ENCODE measurements at places on chromosomes 6 and 20. TPM values are rescaled to one million over a fixed set of nuclear protein-coding genes. Genes with fewer than 3 reads are reported as not detected.

DNA sequence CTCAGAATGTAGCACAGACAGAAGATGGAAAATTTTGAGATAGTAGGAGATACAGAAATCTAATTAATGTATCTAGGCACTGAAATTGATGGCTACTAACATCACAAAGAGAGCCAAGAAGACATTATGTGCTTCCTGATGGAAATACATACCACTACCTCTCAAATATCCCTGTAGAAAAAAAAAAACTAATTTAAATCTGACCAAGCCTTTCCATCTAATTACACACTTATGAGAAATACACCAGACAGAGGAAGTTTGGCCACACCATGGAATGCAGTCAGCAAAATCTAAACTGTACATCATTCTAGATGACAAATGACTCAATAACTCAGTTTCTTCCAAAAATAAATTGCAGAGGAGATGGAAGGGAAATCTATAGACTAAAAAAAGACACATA is 18.9 kb downstream of the VPS52 start:
- no peaks in the 10 kb centered on the region for H3K27me3 ChIP-seq
- no peak overlapping the region for H3K27ac ChIP-seq
- H3K4me1 ChIP-seq, result peaks cover 23% of the 10 kb centered on the region

ZNF165 gene
- polyA plus RNA-seq, result 0.03 TPM

DNA sequence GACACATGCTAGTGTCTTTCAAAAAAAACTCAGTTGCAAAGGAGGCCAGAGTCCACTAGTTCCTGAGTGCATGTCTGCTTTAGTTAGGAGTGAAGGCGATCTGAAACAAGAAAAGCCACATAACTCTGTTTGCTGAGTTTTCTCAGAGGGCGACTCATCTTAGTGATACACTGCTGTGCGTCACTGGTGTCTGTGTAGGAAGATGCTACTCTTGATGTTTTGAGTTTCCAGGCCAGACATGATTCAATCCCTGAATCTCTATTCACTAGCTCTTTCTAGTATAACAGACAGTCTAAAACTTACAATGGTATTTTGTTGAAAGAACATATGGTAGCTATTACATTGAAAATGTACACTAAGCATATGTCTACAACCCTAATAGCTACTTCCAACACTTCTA is 60.9 kb downstream of the GFRAL start:
- DNase-seq, result no peak
- H3K36me3 ChIP-seq, result no peaks in the 10 kb centered on the region
- H3K27ac ChIP-seq, result no peak overlapping the region
- H3K27me3 ChIP-seq, result no peaks in the 10 kb centered on the region

DNA sequence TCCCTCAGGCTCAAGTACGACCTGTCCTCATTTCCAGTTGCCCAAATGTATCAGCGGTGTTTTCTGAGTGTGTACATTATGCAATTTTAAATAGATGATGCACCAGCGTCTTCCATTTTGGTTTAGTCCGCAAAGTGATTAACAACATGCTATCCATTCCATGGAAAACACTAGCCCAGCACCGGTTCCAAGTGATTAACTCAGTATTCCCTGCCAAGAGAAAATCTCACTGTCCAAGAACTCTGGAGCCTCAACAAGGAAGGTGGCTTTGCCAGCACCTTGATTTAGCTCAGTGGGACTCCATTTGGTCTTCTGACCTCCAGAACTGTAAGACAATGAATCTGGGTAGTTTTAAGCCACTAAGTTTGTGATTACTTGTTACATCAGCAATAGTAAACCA is 107.2 kb downstream of the FOXC1 start:
- no peaks in the 10 kb centered on the region for H3K4me1 ChIP-seq
- H3K27ac ChIP-seq, result no peak overlapping the region
- H3K4me3 ChIP-seq, result no peak overlapping the region
- no peaks in the 10 kb centered on the region for H3K27me3 ChIP-seq
- no peak for DNase-seq

GRCh38 chr6:14177413-14178082 is 60.0 kb downstream of the CD83 start:
- H3K4me3 ChIP-seq, result no peak overlapping the region
- H3K27me3 ChIP-seq, result no peaks in the 10 kb centered on the region
- H3K36me3 ChIP-seq, result no peaks in the 10 kb centered on the region
- no peaks in the 10 kb centered on the region for H3K4me1 ChIP-seq
- DNase-seq, result no peak

DNA sequence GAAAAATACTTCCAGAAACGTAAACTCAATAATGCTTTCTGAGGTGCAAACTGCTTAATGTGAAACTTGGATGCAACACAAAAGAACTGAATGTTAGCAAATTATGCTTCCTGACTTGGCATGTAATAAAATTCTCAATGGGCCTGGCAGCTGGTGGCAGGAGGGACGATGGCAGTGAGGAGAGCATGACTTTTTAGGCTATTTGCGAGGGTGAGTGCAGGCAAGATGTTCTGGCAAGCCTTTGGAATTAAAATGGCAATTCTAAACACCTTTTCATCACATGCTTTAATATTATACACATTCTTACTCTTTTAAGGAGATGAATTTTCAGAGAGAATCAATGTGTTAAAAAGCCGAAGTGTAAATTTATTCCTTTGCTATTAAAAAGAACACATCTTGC is 224.8 kb upstream of the CDH4 start:
- no peak for DNase-seq
- no peaks in the 10 kb centered on the region for H3K27me3 ChIP-seq
- H3K36me3 ChIP-seq, result no peaks in the 10 kb centered on the region
- no peak overlapping the region for H3K4me3 ChIP-seq
- H3K27ac ChIP-seq, result no peak overlapping the region

DNA sequence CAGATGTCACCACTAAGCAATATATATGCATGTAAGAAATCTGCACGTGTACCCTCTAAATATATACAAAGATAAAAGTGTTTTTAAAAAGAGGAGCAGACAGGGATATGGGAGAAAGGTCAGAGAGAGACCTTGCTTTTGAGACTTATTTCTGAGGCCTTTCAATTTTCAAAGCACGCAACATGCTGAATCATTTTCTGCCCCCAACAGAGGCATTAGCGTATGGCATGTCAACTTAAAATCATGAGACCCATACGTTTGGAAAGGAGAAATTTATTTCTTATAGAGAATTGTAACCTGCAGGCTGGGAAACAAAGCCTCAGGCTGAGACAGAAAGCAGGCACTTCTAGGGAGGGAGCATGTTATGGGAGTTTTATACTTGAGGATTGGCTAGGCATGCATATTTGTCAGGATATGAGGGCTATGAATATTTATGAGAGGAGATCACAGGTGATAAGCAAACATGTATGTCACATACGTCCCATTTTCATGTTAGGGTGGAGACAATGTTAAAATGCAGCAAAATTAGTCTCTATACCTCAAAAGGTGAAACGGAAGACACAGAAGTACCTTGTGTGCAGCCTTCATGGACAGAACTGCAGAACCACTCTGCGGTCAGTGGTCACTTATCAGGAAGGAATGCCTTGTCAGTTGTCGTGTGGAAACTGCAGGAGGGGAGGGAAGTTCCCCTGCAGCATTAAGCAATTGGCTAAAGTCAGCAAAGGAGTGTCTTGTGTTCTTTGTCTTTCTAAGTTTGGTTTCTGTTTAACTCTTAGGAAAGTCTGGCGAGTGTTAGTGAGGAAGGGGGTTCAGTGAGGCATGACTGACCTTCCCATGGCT is 6.3 kb upstream of the GABRR2 start:
- H3K4me1 ChIP-seq, result peaks cover 25% of the 10 kb centered on the region
- H3K27me3 ChIP-seq, result no peaks in the 10 kb centered on the region
- H3K36me3 ChIP-seq, result peaks cover 4% of the 10 kb centered on the region
- no peak for DNase-seq
- H3K27ac ChIP-seq, result no peak overlapping the region

DNA sequence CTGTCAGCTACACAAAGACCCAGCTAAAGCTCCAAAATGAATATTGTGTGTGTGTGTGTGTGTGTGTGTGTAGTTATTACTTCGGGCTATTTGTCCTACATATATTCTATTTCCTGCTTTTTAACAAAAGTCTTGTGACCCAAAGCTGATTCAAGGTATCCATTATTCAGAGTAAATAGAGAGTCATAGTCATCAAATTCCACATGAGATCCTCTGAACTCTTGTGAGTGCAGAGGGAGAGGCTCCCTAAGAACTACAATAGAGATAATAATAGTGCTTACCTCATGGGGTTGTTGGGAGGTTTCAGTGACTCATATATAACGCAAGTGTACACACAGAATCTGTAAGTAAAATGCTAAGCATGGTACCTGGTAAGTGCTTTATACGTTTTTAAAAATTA is 95.6 kb upstream of the SHLD1 start:
- DNase-seq, result peak; percentile 80
- H3K4me1 ChIP-seq, result peaks cover 29% of the 10 kb centered on the region
- H3K36me3 ChIP-seq, result no peaks in the 10 kb centered on the region
- H3K27ac ChIP-seq, result peak overlapping the region; percentile 53
- H3K27me3 ChIP-seq, result no peaks in the 10 kb centered on the region
- H3K4me3 ChIP-seq, result no peak overlapping the region

GRCh38 chr6:129603741-129604140 is 106.2 kb downstream of the ARHGAP18 start:
- no peaks in the 10 kb centered on the region for H3K27me3 ChIP-seq
- H3K27ac ChIP-seq, result no peak overlapping the region
- no peak for DNase-seq

BLCAP gene
- 196 TPM for polyA plus RNA-seq

MOXD1 gene
- polyA plus RNA-seq, result 0.01 TPM

GRCh38 chr6:91278416-91278815 is 691.5 kb upstream of the MAP3K7 start:
- DNase-seq, result no peak
- no peaks in the 10 kb centered on the region for H3K4me1 ChIP-seq
- H3K36me3 ChIP-seq, result no peaks in the 10 kb centered on the region
- no peaks in the 10 kb centered on the region for H3K27me3 ChIP-seq

- H3K27me3 ChIP-seq, result no peaks in the 10 kb centered on the region
- H3K4me3 ChIP-seq, result no peak overlapping the region
- no peak overlapping the region for H3K27ac ChIP-seq
- H3K36me3 ChIP-seq, result no peaks in the 10 kb centered on the region
- no peak for DNase-seq
Observed at GRCh38 chr6:74588094-74588832, 617.6 kb downstream of the COL12A1 start.

- no peak overlapping the region for H3K4me3 ChIP-seq
- no peaks in the 10 kb centered on the region for H3K4me1 ChIP-seq
- H3K27me3 ChIP-seq, result no peaks in the 10 kb centered on the region
- no peaks in the 10 kb centered on the region for H3K36me3 ChIP-seq
- no peak overlapping the region for H3K27ac ChIP-seq
Observed at GRCh38 chr6:148249160-148249559, 93.5 kb upstream of the SASH1 start.

TCP11 gene
- 0.18 TPM for polyA plus RNA-seq

- no peak for DNase-seq
- H3K36me3 ChIP-seq, result no peaks in the 10 kb centered on the region
- peaks cover 20% of the 10 kb centered on the region for H3K4me1 ChIP-seq
Observed at GRCh38 chr20:44717986-44718385, 2.8 kb downstream of the CCN5 start.

HRH3 gene
- polyA plus RNA-seq, result not detected

THEMIS gene
- polyA plus RNA-seq, result not detected

FGD2 gene
- not detected for polyA plus RNA-seq

GRCh38 chr20:12535770-12536169 is 473.0 kb upstream of the SPTLC3 start:
- no peaks in the 10 kb centered on the region for H3K4me1 ChIP-seq
- no peak overlapping the region for H3K27ac ChIP-seq
- H3K27me3 ChIP-seq, result no peaks in the 10 kb centered on the region

DYNLRB1 gene
- polyA plus RNA-seq, result 245 TPM

DNA sequence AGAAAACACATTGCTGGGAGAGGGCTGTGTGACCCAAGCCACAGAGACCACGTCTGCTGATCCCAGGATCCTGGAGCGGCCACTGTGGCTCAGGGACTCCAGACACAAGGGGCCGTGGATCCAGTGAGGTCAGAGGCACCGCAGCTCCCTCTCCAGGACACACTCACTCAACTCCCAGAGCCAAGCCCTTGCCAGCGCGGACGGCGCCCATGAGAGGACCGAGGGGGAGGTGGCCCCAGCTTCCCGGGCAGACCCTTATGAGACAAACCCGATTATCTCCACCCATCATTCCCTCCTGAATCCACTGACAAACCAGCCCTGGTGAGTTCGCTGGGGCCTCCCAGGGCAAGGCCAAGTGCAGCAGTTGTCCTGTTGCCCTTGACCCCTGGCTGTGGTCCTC is 201.2 kb downstream of the TAF4 start:
- no peaks in the 10 kb centered on the region for H3K36me3 ChIP-seq
- no peaks in the 10 kb centered on the region for H3K27me3 ChIP-seq
- H3K4me3 ChIP-seq, result no peak overlapping the region
- H3K4me1 ChIP-seq, result no peaks in the 10 kb centered on the region
- no peak overlapping the region for H3K27ac ChIP-seq

- H3K4me3 ChIP-seq, result no peak overlapping the region
- H3K27ac ChIP-seq, result no peak overlapping the region
- H3K27me3 ChIP-seq, result no peaks in the 10 kb centered on the region
- no peaks in the 10 kb centered on the region for H3K36me3 ChIP-seq
- no peak for DNase-seq
Observed at GRCh38 chr6:168260420-168260987, 59.1 kb downstream of the DACT2 start.

- H3K4me3 ChIP-seq, result no peak overlapping the region
- H3K27me3 ChIP-seq, result no peaks in the 10 kb centered on the region
Observed at GRCh38 chr20:59948828-59949720, 8.9 kb downstream of the FAM217B start.

GRCh38 chr6:16483315-16483875 is 245.0 kb downstream of the GMPR start:
- DNase-seq, result no peak
- H3K4me1 ChIP-seq, result no peaks in the 10 kb centered on the region
- H3K27me3 ChIP-seq, result no peaks in the 10 kb centered on the region
- H3K27ac ChIP-seq, result no peak overlapping the region

GRCh38 chr6:134525190-134525868 is 207.4 kb upstream of the SGK1 start:
- H3K27me3 ChIP-seq, result no peaks in the 10 kb centered on the region
- H3K27ac ChIP-seq, result no peak overlapping the region
- DNase-seq, result peak; percentile 46
- peaks cover 14% of the 10 kb centered on the region for H3K4me1 ChIP-seq
- H3K36me3 ChIP-seq, result no peaks in the 10 kb centered on the region

TRIM40 gene
- not detected for polyA plus RNA-seq

- no peak overlapping the region for H3K27ac ChIP-seq
- no peaks in the 10 kb centered on the region for H3K27me3 ChIP-seq
- H3K36me3 ChIP-seq, result no peaks in the 10 kb centered on the region
Observed at GRCh38 chr6:131167773-131168172, 32.5 kb downstream of the AKAP7 start.

TRIM15 gene
- not detected for polyA plus RNA-seq

GRCh38 chr20:39825524-39825923 is 863.4 kb downstream of the DHX35 start:
- no peaks in the 10 kb centered on the region for H3K36me3 ChIP-seq
- H3K27me3 ChIP-seq, result no peaks in the 10 kb centered on the region
- DNase-seq, result no peak

DNA sequence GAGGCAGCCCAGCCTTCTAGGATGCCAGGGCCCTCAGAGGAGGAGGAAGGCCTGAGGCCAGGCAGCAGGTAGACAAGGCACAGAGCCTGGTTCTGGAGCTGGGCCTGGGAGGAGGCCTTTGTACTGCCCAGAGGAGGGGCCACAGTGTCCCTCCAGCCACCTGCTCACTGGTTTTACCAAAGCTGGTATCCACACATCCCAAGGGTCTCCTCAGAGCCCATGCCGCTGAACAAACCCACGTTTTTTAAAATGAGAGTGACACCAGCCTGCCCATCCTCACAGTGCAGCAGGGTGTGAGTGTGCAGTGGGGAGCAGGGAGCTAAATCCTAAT is 162.7 kb downstream of the LY86 start:
- H3K4me1 ChIP-seq, result no peaks in the 10 kb centered on the region
- DNase-seq, result no peak
- H3K4me3 ChIP-seq, result no peak overlapping the region
- no peaks in the 10 kb centered on the region for H3K36me3 ChIP-seq
- peaks cover 4% of the 10 kb centered on the region for H3K27me3 ChIP-seq

Measured in endothelial cell of umbilical vein (primary cell).